PC-9 (cell line): ENCODE measurements at places on chromosomes 7 and 10. TPM values are rescaled to one million over a fixed set of nuclear protein-coding genes. Genes with fewer than 3 reads are reported as not detected.

DNA sequence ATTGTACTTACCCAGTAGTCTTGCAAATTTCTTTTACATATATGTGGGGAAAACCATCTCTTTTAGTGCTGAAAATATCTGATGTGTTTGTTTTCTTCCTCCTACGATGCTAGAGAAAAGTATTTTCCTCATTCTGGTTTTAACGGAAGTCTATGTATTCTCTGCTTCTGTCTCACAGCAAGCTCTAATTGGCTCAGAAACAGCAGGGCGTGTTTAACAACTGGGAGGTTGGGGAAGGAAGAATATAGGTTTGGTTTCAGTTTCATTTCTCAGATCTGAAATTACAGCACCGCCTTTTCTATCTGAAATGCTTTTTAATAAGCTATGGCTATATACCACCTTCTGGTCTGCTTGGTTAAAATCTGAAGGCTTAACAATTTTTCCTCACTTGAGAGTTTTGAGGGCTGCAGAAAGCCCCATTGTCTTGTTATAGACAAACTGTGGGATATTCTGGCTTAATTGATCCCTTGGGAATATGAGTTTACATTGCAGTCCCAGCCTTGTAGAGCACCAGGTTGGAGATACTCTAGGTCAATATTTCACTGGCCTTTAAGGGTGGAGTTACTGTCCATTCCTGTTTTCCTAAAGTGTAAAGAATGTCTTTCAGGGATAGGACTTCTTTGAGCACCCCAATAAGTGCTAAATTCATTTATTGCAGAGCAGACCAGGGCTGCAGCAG lies at the start of gene SAMD9:
TSS of gene SAMD9 (minus strand) at position 128 of the 679 bp plus-strand sequence. CDS start 11,882 bp downstream, outside the sequence.
- peak; percentile 79 for DNase-seq

- peak; percentile 19 for DNase-seq
Measured at GRCh38 chr10:63491588-63492316, 26.0 kb upstream of the JMJD1C start.

Gene GDF2
- total RNA-seq = not detected in 2 replicates

Gene MMRN2
- total RNA-seq = 12.1 and 13.4 TPM in 2 replicates

DNA sequence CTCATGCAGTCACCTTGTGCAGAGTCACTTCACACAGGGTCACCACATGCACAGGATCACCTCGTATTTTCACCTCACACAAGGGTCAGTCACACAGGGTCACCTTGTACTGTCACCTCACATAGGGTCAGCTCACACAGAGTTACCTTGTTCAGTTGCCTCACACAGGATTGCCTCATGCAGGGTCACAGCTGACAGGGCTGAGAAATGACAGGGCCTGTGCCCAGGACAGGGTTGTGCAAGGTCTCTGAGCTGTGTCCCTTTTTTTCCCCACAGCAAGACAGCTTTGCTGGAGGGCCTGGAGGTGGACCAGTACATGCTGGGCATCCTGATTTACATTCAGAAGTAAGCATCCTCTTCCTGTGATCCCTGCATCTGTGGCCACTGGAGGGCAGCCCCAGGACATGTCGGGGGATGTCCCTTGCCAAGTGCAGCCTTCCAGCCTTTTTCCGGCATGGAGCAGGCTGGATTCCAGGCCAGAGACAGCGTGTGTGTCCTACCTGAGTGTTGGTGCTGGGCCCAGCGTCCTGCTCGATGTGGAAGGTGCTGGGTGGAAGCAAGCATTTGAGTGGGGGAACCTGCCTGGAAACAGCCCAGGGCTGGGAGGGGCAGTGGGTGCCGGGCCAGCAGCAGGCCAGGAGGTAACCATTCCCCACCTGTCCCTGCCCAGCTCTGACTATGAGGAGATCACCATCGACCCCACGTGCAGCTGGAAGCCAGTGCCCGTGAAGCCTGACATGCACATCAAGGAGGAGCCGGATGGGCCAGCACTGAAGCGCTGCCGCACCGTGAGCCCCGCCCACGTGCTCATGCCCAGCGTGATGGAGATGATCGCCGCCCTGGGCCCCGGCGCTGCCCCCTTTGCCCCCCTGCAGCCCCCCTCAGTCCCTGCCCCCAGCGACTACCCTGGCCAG lies 16.3 kb downstream of the ZMIZ2 start:
- no peak for DNase-seq

DNA sequence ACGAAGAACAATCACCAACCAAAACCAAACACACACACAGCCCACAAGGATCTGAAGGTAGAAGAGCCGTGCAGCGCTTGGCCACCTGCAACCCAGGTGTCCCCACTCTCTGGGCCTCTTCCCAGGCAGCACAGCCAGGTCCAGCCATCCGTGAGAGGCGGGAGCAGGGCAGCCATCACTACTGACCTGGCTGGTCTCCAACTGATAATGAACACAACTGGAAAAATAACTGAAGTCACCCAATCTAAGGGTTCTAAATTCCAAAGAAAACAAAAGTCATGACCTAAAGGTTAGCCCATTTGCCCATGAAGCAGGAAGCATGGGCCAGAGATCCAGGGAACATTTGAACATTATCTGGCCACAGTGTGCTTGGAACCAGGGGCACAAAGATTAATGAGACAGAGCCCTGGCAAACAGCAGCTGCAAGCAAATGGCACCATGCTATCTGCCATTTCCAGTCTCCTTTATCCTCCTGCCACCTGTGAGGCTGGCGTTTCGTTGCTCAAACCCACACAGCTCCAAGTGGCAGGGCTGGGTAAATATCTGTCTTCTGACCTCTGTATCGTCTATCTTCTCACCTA lies 207.9 kb downstream of the TNS3 start:
- DNase-seq = no peak

Gene HECW1
- 0.48 and 2.7 TPM in 2 replicates for total RNA-seq

DNA sequence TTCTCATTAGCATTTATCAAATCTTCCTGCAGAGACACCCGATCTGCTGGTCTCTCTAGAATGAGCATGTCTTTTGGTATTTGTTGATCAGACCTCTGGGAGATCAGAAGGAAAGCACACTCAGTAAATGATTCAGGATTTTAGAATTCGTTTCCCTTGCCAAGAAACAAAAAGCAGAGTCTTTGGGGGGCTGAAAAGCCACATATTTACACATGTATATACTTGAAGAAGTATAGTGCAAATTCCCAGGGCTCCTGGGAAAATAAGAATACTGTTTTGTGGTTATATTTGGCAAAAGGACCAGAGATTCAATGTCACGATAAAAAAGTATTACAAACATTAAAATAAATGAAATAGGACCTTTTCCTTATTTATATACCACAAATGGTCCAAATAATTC lies 100.2 kb downstream of the AGMO start:
- no peak for DNase-seq

- DNase-seq = no peak
Measured at GRCh38 chr10:77692782-77693181, 55.2 kb upstream of the KCNMA1 start.

- peak; percentile 56 for DNase-seq
Measured at GRCh38 chr7:76262683-76263402, 39.6 kb upstream of the HSPB1 start.

Gene DNAH11
- total RNA-seq = not detected in 2 replicates

GRCh38 chr10:124952123-124952522 lies 10.2 kb downstream of the ZRANB1 start:
- DNase-seq = no peak

DNA sequence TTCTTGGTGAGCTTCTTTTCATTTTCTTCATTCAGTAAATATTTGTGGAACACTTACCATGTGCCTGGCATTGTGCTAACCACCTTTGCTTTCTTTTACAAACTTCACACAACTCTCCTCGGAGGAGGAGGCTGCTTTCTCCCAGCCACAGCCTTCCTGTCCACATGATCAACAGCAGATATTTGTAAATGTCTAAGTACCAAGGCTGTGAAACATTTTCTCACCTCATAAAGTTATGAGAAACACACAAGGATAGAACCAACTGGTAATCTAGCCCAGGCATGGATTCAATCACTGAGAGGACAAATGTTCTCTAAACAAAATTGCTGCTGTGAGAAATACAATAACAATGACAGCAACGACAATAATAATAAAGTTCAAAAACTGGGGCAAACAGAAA lies 3.9 kb downstream of the CTTNBP2 start:
- no peak for DNase-seq

DNA sequence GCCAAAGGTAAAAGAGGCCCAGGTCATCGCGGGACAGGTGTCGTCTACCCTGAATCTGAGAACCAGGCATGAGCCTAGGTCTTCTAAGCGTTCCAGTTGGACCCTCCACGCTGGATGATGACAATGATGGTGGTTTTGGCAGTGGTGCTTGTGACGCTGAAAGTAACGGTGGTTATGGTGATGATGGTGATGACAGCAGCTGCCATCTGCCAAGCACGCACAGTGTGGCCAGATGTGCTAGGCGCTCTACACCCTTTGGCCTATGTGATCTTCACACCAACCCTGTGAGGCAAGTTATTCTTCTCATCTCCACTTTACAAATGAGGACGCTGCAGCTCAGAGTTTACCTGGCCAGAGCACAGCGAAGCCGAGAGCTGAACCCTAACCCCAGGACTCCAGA lies 93.9 kb downstream of the FAM53B start:
- no peak for DNase-seq

DNA sequence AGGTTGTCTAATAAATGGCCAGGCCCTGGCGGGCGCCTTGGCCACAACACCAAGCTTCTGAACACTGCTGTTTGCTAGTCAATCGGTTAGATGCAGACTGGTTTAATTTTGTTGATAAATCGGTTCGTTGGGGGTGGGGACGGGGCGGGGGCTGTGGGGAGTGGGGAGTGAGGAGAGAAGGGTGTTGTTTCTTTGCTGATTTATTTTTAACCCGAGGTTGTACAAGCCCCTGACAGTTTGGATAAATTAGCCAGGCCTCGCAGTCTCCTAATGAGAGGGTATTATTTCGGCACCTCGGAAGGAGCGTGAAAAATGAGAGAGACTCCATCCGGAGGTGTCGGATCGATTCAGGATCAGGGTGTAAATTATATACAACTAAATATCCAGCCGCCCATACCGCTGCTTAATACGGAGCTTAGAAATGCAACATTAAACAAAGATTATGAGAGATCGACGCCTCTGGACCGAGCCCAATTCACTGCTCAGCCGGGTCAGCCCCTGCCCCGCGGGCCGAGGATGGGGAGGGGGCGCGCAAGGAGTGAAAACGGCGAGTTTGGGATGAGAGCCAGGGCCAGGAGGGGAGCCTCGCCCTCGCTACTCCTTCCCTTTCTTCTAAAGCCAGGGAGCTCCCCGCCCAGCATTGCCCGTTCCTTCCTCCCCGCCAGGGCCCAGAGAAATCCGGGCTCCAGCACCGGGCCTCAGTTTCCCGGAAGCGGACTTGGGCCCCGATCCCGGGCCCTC lies 8.0 kb downstream of the UNCX start:
- no peak for DNase-seq

Gene UNCX
- not detected in 2 replicates for total RNA-seq
